ENCODE measurements at places on chromosomes 11 and 22.

- H3K4me3 ChIP-seq = no peak overlapping the region
- H3K36me3 ChIP-seq = no peaks in the 10 kb centered on the region
- no peak for DNase-seq
These were observed 27.5 kb downstream of the SAA4 start for GRCh38 chr11:18209058-18209457.

DNA sequence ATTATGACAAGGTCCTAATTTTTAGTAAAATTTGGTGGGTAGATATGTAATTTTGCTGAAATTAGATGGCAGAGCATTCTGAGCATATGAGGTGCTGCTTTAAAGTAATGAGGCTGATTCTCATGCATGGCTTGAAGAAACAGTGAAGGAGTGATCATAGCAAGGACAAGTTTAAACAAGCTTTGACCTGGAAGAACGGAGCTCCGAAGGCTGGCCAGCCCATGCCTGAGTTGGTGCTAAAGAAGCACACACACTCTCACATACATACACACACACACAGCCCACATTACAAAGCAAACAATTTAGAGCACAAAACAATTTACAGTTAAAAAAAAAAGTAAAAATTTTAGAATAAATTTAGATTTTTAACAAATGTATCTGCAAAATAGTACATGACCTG, 150.7 kb downstream of the DCDC1 start:
- H3K36me3 ChIP-seq = no peaks in the 10 kb centered on the region
- DNase-seq = no peak
- H3K4me1 ChIP-seq = no peaks in the 10 kb centered on the region
- peaks cover 3% of the 10 kb centered on the region for H3K27me3 ChIP-seq
- H3K4me3 ChIP-seq = no peak overlapping the region

- no peak overlapping the region for H3K27ac ChIP-seq
- no peaks in the 10 kb centered on the region for H3K27me3 ChIP-seq
- DNase-seq = no peak
- H3K4me1 ChIP-seq = no peaks in the 10 kb centered on the region
- peaks cover 92% of the 10 kb centered on the region for H3K36me3 ChIP-seq
These were observed 25.5 kb downstream of the NADSYN1 start for GRCh38 chr11:71478528-71478840.

GRCh38 chr11:67303132-67303834, at the start of gene SSH3:
Gene SSH3, plus strand, starts transcription at chr11:67303530. Its CDS starts 96 bp downstream, at chr11:67303626.
- no peaks in the 10 kb centered on the region for H3K4me1 ChIP-seq
- H3K36me3 ChIP-seq = peaks cover 47% of the 10 kb centered on the region
- H3K4me3 ChIP-seq = no peak within 1 kb of the TSS
- no peak for DNase-seq
- no peak within 1 kb of the TSS for H3K27ac ChIP-seq

- no peak overlapping the region for H3K27ac ChIP-seq
- H3K4me1 ChIP-seq = no peaks in the 10 kb centered on the region
- no peaks in the 10 kb centered on the region for H3K27me3 ChIP-seq
- H3K4me3 ChIP-seq = no peak overlapping the region
- H3K36me3 ChIP-seq = 0 out of 2 replicates have a peak, but pooled peaks cover 7% of the 10 kb centered on the region
These were observed 12.8 kb downstream of the ZMAT5 start for GRCh38 chr22:29753808-29754657.

DNA sequence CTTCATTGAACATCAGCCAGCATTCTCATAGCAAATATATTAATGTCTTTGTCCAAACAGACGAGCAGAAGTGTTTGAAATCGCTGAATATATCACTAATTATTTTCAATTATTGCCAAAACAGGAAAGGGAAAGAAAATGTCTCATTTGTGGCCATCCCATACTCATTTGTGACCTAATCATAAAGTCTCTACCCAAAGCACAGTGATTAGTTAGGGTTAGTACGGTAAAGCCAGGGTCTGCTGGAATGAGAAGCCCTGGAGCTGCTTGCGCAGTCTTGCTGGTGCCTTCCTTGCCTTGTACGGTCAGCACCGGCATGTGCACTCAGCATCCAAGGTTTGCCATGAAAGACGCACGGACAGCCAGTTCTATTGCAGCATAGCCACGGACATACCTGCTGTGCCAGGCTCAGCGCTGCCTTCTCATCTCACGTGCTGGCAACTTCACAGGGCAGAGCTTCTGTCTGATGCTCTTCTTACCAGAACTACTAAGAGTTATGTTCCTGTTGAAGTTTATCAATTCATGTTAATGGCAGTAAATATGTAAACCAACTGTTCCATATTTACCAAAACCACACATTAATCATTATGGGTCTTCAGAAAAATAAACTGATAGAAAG, 74.7 kb upstream of the POU2AF2 start:
- no peak for DNase-seq
- H3K27me3 ChIP-seq = no peaks in the 10 kb centered on the region
- H3K4me1 ChIP-seq = no peaks in the 10 kb centered on the region

- DNase-seq = no peak
- no peaks in the 10 kb centered on the region for H3K36me3 ChIP-seq
- H3K27ac ChIP-seq = no peak overlapping the region
- no peaks in the 10 kb centered on the region for H3K4me1 ChIP-seq
- H3K27me3 ChIP-seq = no peaks in the 10 kb centered on the region
These were observed 100.7 kb upstream of the PLET1 start for GRCh38 chr11:112361396-112361795.

DNA sequence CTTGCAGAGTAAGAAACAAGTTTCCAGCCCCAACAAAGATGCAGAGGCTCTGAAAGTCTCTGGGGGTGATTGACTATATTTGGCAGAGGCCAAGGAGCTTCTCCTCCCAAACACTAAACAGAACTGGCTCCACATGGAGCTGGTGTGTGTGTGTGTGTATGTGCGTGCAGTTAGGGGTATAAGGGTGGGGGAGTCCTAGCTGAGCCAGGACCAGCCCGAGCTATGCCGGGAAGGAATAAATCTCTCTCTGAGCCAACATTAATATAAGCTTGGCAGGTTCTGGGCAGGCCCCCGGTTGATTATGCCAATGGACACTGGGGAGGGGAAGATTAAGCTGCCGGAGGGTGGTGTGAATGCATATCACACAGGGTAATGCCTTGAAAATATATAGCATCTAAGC, 324.2 kb downstream of the MIAT start:
- no peak overlapping the region for H3K4me3 ChIP-seq
- no peak for DNase-seq
- H3K36me3 ChIP-seq = no peaks in the 10 kb centered on the region
- H3K4me1 ChIP-seq = no peaks in the 10 kb centered on the region

DNA sequence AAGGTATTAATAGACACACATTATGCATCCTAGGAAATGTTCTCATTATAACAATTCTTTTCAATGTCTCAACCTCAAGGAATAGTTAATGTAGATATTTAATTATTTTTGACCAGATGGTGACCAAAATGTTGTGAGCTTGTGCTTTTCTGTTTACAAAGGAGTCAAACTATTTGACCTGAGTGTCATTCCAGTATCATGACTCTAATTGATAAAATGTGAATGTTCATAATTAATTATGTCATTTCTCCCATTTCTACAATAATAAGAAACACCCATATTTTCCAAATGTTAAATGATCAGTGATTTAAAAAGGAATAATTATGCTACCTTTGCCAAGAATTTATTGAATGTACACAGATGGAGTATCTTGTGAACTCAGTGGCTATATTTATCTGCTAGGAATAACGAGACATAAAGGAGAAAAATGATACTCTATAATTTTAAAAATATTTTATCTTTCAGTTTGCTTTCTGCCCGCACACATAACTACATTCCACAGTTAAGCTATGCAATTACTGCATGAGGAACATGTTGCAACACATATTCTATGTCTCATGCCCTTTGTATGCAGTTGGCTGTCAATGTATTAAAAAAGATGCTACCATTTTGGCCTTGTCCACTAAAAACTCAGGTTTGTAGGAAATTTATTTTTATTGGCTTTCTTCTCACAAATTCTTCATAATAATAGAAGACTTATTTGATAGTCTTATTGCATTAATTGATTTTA, 376.7 kb upstream of the CCDC179 start:
- H3K27ac ChIP-seq = no peak overlapping the region
- no peaks in the 10 kb centered on the region for H3K27me3 ChIP-seq
- no peak overlapping the region for H3K4me3 ChIP-seq
- H3K36me3 ChIP-seq = no peaks in the 10 kb centered on the region
- no peak for DNase-seq

- no peaks in the 10 kb centered on the region for H3K36me3 ChIP-seq
- no peak overlapping the region for H3K4me3 ChIP-seq
- no peaks in the 10 kb centered on the region for H3K27me3 ChIP-seq
- DNase-seq = no peak
- H3K4me1 ChIP-seq = peaks cover 11% of the 10 kb centered on the region
These were observed 4.7 kb downstream of the TCIRG1 start for GRCh38 chr11:68043349-68044144.

GRCh38 chr22:30691204-30691603, 3.5 kb upstream of the OSBP2 start:
- no peaks in the 10 kb centered on the region for H3K4me1 ChIP-seq
- DNase-seq = no peak
- H3K4me3 ChIP-seq = no peak overlapping the region
- peaks cover 8% of the 10 kb centered on the region for H3K27me3 ChIP-seq

GRCh38 chr11:129277198-129277843, 85.2 kb upstream of the ARHGAP32 start:
- H3K36me3 ChIP-seq = no peaks in the 10 kb centered on the region
- H3K27me3 ChIP-seq = peaks cover 3% of the 10 kb centered on the region
- no peak for DNase-seq
- H3K4me1 ChIP-seq = no peaks in the 10 kb centered on the region
- no peak overlapping the region for H3K4me3 ChIP-seq
- no peak overlapping the region for H3K27ac ChIP-seq

GRCh38 chr11:61292356-61292755, 2.8 kb downstream of the VWCE start:
- H3K36me3 ChIP-seq = no peaks in the 10 kb centered on the region
- no peak overlapping the region for H3K4me3 ChIP-seq
- DNase-seq = no peak
- peaks cover 25% of the 10 kb centered on the region for H3K4me1 ChIP-seq
- no peak overlapping the region for H3K27ac ChIP-seq

DNA sequence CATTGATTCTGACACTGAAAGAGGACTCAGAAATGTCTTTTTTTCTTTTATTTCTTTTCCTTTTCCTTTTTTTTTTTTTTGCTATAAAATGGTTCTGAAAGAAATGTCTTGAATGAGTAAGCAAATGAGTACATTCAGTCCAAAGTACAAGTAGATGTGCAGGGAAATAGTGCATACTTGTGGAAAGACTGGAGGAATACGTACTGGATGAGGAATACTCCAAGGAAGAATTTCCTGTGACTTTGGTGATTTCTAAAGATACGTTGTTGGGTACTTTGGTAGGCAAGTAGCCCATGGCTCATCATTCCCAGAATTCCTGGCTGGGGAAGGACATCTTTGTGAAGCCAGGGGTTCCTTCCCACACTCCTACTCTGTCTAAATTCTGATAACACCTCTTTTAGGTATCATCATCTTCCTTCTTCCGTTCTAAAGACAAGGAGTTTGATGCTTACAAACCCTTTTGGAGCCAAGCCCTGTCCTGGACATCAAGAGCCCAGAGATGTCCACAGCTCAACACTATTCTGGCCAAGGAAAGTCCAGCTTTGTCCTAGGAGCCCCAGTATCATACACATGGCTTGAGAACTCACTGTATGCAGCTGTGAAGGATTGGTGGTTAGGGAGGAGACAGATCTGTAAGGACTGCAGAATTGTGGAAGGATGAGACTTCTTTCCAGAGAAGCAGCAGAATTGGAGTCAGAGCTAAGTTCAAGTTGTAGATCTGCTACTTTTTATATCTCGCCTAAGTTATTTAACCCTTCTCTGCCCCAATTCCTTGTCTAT, 4.8 kb upstream of the NUP98 start:
- H3K4me3 ChIP-seq = no peak overlapping the region
- no peaks in the 10 kb centered on the region for H3K36me3 ChIP-seq
- DNase-seq = no peak
- H3K27ac ChIP-seq = no peak overlapping the region
- no peaks in the 10 kb centered on the region for H3K27me3 ChIP-seq
- H3K4me1 ChIP-seq = peaks cover 20% of the 10 kb centered on the region

- no peaks in the 10 kb centered on the region for H3K36me3 ChIP-seq
- no peak overlapping the region for H3K4me3 ChIP-seq
- no peak for DNase-seq
- H3K27ac ChIP-seq = no peak overlapping the region
These were observed 6.8 kb upstream of the SART1 start for GRCh38 chr11:65954771-65955170.

DNA sequence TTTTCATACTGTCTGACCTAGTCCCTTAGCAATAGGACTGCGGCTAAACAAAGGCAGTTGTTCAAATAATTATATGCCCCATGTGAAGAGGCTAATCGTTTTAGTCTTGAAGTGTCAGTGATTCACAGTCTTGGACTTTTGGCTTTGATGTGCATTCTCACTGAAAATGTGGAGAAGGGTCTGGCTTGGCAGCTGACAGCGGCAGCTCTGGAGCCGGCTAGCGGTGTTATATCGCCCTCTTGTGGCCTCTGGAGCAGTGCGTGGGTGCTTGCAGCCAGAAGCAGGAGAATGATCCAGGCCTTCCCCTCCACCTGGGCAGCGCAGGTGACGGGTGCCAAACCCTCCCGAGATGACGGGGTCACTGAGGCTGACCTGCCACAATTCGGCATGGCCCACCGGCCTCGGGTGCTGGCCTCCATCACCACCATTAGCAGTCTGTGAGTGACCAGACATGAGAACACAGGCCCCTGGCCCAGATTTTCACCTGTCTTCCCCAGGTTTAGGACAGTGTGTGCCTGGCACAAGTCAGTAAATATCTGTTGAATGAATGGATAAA, 90.3 kb upstream of the PITPNB start:
- H3K4me3 ChIP-seq = no peak overlapping the region
- H3K4me1 ChIP-seq = no peaks in the 10 kb centered on the region
- peak; percentile 79 for DNase-seq
- H3K27me3 ChIP-seq = no peaks in the 10 kb centered on the region
- peaks cover 76% of the 10 kb centered on the region for H3K36me3 ChIP-seq

DNA sequence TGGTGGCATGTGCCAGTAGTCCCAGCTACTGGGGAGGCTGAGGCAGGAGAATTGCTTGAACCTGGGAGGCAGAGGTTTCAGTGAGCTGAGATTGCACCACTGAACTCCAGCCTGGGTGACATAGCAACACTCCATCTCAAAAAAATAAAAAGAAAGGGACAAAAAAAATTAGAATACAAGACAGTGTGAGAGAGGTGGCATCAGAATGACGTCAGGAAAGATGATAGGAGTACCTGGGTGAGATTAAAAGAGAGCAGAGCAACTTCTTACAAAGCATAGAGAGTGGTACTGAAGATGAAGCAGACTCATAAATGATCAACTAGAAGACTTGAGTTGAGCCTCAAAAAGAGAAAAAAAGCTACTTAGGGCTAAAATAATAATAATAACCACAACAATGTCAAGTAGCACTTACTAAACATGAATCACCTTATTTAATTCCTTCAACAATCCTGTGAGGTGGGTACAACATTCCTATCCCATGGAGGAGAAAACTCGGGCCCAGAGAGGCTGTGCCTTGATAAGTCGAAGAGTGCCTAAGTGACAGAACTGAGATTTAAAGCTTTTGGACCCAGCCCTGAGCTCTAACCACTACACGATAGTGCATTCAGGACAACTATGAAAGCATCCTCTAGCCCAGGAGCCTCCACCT, 5.2 kb upstream of the SLN start:
- DNase-seq = no peak
- no peaks in the 10 kb centered on the region for H3K4me1 ChIP-seq
- H3K27me3 ChIP-seq = peaks cover under 1% of the 10 kb centered on the region

Data from DND-41 (cell line).